Stimulated activated CD4-positive, alpha-beta T cell treated with anti-CD3 and anti-CD28 coated beads, TNF-alpha, amount 100 ng/mL, for 1 hour (primary cell): ENCODE measurements at places on chromosomes 7 and 10.

GRCh38 chr7:15936991-15937390 is 250.5 kb upstream of the MEOX2 start:
- DNase-seq, result no peak

GRCh38 chr10:1253523-1254353 is 197.6 kb downstream of the WDR37 start:
- DNase-seq, result no peak

GRCh38 chr10:72320676-72321247 is 34.0 kb downstream of the DNAJB12 start:
- no peak for DNase-seq

GRCh38 chr7:36796850-36797536 is 72.7 kb upstream of the AOAH start:
- DNase-seq, result no peak

- DNase-seq, result no peak
Observed at GRCh38 chr10:113290137-113290536, 262.7 kb upstream of the HABP2 start.

DNA sequence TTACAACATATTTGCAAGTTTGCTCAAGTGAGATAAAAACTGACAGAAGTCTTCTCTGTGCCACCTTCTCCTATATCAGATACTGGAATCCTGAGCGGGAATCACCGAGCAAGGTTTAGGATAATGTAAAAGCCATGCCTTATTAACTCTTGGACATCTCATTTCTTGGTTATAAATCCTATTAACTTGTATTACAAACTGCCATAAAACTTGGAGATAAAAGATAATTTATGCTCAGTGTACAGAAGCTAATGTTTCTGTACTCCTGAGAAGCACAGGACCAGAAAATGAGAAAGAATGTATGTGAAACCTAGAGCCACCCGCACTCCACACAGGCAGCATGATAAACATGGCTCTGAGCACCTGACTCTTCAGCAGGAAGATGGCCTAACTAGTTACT is 181.2 kb upstream of the NOBOX start:
- no peak for DNase-seq

DNA sequence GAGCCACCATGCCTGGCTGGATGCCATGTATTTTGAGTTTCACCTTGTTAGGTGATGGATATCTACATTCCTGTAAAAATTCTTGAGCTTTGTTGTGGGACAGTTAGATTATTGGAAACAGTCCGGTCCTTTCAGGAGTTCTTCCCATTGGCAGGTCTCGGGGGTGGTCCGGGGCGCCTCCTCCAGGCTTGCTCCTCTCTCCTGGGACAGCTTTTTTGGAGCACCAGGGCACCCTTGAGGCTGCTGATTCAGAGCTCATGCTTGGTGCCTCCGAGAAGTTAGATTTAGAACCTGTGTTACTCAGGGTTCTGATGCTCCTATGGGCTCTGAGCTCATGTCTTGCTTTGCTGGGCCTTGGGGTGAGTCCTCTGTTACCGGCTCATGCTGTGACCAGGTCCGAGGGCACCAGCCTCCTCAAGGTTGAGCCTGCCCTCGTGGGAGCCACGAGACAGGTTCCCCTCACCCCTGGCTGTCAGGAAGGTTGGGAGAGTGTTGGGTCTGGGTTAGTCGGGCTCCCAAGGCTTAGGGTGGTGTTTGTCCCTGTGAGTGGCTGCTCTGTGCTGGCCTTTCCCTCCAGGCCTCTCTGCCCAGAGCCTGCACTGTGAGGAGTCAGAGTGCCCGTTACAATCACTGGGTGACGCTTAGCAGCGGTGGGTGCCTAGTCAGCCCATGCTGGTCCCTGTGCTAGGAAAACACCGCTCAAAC is 6.0 kb downstream of the SPRN start:
- no peak for DNase-seq

GRCh38 chr10:102200751-102201640 is 25.1 kb upstream of the ELOVL3 start:
- DNase-seq, result no peak

DNA sequence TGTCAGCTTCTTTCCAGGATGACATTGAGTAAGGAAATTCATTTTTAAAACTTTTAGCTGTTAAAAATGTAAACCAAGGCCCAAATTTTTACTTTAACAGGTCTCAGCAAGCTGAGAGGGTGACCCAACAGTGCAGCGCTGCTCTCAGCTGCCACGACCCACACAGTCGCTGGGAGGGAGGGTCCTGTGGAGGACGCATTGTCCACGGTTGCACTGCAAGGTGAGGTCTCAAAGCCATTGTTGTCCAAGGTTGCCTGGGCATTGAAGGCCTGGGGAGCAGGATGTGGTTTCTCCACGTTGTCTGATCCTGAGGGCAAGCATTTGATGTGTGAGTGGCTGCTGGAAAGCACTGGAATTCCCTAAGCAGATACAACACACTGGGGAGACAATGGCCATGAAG is 15.1 kb upstream of the VIPR2 start:
- DNase-seq, result no peak

DNA sequence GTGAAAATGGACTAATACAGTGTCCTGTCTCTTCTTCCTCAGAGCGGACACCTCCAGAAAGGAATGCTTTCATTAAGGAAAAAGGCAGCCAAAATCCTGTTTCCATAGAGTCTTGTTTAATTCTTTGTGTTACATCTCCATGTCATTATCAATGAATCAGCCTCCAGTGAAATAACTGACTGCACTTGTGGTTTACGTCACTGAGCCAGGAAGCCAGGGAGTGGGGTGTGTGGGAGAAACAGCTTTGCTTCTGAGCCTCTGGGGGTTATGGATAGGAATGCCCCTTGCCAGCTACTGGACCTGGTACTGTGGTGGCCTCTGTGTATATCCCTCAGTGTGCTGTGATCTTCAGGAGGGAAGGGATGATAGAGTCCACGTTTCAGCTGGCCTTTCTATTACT is 416.8 kb downstream of the GALNT17 start:
- DNase-seq, result no peak

DNA sequence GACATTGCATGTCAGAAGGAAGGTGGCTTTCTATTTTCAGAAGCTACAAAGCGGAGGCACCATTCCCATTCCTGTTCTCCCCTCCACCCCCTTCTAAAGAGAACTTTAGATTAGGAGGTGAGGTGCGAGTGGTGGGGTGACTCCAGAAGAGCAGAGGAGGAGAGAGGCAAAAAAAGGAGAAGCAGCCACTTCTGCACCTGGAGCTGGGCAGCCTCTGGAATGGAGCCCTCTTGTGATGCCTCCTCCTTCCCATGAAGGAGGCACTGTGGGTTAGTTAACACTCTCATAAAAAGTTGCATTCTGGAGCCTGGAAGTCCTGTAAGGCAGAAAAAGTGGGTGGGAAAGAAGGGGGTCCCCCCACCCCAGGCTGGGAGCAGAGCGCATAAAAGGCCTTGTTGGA is 4.8 kb downstream of the PTF1A start:
- no peak for DNase-seq

GRCh38 chr10:73644767-73645166 is 3.5 kb upstream of the MYOZ1 start:
- no peak for DNase-seq

DNA sequence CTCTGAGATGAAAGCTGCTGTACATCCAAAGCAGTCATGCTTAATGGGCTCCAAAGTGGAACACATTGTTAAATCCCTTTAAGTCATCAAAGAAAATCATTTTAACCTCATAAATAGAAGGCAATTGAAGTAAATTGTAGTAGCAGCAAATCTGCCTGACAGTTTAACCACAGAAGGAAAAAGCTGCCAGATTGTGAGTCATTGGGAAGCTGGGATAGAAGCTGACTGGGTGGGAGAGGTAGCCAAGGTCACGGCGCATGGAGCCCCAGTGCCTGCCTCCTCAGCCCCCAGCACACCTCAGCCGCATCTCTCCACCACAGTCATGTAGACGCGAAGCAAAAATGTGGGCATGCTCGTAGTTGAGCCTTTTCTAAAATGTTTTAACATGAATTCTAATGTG is 44.0 kb downstream of the TARP start:
- no peak for DNase-seq

- DNase-seq, result no peak
Observed at GRCh38 chr7:20199015-20199737, 18.0 kb downstream of the MACC1 start.

DNA sequence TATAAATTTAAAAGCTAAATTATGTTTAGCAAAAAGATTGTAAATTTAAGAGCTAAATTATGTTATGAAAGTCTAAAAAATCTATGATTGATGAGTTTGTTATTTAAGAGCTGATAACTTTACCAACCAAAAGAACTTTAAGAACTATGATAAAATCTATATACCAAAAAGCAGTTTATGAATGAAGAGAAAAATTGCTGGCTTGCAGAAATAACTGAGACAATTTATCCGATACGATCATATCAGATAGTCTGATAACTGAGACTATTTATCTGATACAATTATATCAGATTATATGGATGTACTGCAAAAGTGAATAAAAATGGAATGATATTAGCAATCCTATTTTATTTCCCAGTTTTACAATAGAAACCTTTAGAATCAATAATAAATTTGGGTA is 50.2 kb downstream of the IQUB start:
- no peak for DNase-seq

- no peak for DNase-seq
Observed at GRCh38 chr10:69242852-69243212, 22.7 kb downstream of the HKDC1 start.

DNA sequence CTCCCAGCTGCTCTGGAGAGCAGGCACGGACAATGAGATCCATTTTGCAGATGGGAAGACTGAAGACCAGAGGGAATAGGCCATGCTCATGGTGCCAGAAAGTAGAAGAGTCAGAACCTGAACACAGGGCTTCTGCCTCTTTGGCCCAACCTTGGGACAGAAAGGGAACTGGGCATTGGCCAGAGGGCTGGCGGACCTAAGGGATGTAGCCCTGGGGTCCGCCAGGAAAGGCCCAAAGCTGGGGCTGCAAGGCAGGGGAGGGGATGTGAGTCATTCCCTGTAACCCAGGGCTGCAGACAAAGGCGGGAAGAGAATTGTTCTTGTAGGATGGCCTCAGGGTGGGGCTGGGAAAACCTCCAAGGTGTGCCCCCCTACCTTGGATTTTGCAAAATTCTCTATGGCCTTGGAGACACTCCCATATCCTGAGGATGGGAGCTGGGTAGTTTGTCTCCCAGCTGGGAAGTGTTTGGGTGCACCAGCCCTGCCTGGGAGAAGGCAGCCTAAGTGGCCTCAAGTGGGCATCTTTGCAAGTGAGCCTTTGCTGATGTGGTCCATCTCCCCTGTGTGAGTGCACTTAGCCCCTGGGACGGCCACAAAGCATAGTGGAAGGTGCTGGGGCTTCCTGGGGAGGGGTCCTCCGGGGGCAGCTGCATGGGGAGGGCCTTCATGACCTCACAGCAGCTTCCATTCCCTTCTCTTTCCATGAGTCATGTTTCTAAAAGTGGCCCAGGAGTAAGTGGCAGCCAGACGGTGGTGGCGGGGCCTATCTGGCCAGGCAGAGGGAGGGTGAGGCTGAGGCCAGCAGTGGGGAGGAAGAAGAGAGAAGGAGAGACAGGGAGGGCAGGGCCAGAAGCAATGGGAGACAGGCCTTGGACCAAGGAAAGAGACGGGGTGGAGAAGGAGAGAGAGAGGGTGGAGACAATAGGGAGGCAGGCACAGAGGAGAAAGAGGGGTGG is 9.2 kb downstream of the AQP1 start:
- no peak for DNase-seq

GRCh38 chr10:6995831-6996230 is 415.0 kb downstream of the SFMBT2 start:
- DNase-seq, result no peak

- DNase-seq, result no peak
Observed at GRCh38 chr7:111329367-111330234, 232.7 kb downstream of the IMMP2L start.

- no peak for DNase-seq
Observed at GRCh38 chr10:19169684-19170083, 121.1 kb downstream of the MALRD1 start.

- no peak for DNase-seq
Observed at GRCh38 chr10:88120075-88120474, 256.6 kb downstream of the PTEN start.

DNA sequence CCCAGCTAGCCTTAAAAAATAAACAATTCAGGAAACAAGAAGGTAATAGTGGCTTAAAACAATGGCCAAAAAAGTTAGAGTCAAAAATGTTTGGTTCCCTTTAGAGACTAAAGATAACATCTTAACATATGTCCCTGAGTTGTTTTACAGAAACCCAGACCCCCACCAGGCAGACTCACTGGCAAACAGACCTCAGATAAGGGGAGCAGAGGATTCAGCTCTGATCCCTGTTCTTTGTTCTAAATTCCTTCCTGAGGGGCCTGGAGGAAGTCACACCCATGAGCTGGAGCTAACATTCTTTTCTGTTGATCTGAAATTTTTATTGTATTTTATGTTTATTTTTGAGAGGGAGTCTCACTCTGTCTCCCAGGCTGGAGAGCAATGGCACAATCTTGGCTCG is 247.2 kb downstream of the USP6NL start:
- DNase-seq, result no peak

DNA sequence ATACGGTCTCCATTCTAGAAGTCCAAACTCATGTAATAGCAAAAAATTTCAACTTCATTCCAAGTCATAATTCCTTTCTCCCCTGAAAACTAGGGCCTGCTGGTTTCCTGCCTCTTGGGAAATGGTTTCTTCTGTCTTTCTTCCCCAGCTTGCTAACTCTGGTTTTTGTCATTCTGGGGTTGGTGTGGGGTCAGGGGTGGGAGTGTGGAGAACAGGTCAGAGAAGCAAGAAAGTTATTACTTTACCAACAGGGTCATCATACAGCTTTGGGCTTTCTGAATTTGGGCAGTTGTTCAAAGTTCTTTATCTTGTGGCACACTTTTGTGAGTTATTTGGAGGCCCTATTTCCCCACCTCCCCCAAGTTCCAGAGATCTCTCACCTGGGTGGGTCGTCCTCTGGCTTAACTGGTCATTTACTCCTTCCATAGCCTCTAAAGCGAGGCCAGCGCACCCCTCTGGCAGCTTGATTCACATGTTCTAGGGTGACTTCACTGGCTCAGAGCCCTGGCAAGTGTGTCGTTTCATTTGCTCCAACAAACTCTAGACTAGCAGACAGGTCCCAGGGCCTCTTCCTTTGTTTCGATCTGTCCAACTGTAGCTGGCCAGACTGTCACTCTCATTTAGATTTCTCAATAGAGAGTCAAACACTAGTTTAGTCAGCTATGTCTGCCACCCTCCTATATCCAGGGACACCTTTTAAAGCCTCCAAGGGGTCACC is 161.2 kb downstream of the JCAD start:
- DNase-seq, result no peak

GRCh38 chr10:3574451-3574850 is 210.6 kb downstream of the KLF6 start:
- DNase-seq, result no peak

GRCh38 chr7:20696002-20696605 is 80.6 kb downstream of the ABCB5 start:
- no peak for DNase-seq

DNA sequence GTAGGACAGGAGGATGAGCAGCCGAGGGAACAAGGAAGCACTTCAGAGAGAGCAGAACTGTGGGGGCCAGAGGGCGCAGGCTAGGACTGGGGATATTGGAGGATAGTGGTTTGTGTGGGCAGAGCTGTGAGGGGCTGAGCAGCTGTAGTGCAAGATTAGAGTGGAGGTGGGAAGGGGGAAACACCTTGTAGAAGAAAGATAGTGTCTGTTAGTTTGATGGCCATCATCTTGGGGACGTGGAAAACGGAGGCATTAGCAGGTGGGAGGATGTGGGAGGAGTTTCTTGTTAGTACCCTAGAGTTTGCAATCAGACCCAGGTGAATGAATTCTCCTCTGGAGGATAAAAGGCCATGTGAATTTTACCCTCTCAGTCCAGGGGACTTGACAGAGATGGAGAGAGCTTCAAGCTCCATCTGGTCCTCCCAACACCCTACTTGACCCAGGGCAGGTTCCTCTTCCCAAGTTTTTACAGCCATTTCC is 34.0 kb downstream of the PRSS2 start:
- no peak for DNase-seq

- no peak for DNase-seq
Observed at GRCh38 chr7:30005464-30005863, 15.9 kb upstream of the SCRN1 start.
